ENCODE measurements at places on chromosomes 1 and 21.

DNA sequence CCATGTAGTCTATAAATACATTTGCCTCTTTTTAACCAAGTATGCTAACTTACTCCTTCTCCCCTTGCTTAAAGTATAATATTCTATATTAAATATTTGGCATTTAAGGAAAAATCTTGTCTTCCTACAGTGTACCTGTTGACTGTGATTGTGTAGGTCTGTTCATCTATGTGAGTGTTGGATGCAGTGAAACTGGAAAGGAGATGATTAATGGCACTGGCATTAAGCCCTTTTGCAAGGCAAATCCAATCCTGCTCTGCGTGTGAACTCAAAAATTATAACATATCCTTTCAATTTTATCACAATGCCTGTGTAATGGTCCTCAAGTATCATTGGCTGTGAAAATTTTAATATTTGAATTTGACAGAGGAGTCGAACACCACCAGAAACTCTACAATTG, 565.0 kb downstream of the KCNT2 start:
- no peaks in the 10 kb centered on the region for H3K4me1 ChIP-seq
- H3K36me3 ChIP-seq, result peaks cover 11% of the 10 kb centered on the region
- no peaks in the 10 kb centered on the region for H3K27me3 ChIP-seq
- H3K4me3 ChIP-seq, result no peak overlapping the region

DNA sequence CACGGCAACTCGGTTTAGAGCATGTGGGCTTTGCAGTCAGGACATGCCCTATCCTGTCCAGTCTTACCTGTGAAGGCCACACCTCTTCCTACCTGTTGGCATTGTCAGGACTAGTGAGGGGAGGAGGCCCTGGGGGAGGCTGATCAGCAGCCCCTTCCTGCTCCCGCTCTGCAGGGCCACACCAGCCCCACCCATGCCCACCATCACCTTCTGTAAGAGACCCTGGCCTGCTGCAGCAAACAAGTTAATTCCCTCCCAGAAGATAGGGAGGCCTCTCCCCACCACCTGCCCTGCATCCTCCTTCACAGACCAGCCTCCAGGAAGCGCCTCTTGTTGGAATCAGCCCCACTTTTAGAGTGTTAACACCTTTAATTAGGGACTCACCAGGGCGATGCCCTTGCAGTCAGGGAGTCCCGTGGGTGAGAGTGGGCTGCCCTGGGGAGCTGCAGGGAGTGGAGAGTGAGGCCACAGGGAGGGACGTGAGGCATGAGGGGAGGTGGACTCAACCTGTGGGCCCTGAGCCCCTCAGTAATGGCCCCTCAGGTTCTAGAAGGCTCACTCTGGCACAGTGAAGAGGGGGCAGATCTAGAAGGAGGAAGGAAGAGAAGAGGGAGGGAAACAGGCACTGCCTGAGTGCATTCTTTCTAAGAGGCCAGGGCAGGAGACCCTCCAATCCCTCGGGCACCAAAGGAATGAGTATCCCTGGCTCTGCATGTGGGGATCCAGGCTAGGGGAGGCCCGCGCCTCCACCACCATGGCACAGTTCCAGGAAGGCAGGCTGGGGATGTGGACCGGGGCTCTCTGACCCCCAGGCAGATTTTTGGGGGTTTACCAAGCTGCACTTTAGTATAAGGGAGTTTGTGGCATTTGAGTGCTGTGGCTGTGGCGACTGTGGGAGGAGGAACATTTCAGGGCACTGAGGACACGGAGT, 8.2 kb downstream of the UMODL1 start:
- no peaks in the 10 kb centered on the region for H3K4me1 ChIP-seq
- no peak for DNase-seq
- no peaks in the 10 kb centered on the region for H3K27me3 ChIP-seq
- no peaks in the 10 kb centered on the region for H3K36me3 ChIP-seq

GRCh38 chr1:164560556-164560955, 1.6 kb downstream of the PBX1 start:
- no peak for DNase-seq
- no peak overlapping the region for H3K27ac ChIP-seq
- peak overlapping the region; percentile 99 for H3K4me3 ChIP-seq
- H3K27me3 ChIP-seq, result no peaks in the 10 kb centered on the region
- peaks cover 3% of the 10 kb centered on the region for H3K4me1 ChIP-seq
- peaks cover 9% of the 10 kb centered on the region for H3K36me3 ChIP-seq

DNA sequence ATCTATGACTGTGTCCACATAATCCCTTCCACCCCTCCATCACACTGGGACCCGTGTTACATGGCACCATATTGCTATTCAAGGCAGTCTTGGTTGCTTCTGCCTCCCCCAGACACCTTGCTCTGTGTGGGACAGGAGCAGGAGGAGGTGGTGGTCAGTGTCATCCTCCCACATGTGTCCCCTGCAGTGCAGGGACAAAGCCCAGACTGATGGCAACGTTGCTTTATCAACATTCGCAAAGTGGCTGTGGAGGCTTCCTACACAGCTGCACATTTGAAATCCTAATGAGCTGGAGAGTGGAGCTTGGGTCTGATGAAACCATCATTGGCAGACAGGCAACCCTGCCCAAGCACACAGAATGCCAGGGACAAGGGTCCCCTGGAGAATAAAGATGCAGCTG, 26.2 kb downstream of the TRIM67 start:
- no peaks in the 10 kb centered on the region for H3K27me3 ChIP-seq
- no peak for DNase-seq
- H3K36me3 ChIP-seq, result no peaks in the 10 kb centered on the region
- H3K4me1 ChIP-seq, result no peaks in the 10 kb centered on the region
- H3K4me3 ChIP-seq, result no peak overlapping the region
- no peak overlapping the region for H3K27ac ChIP-seq
